ENCODE measurements at places on chromosomes 3 and 15. TPM values are rescaled to one million over a fixed set of nuclear protein-coding genes. Genes with fewer than 3 reads are reported as not detected.

Gene DUOX1
- under 0.01 TPM for total RNA-seq

Gene TTC21A
- total RNA-seq = 3.3 TPM

Gene HDC
- total RNA-seq = not detected

Gene CYP1A1
- total RNA-seq = 0.37 TPM

Gene STRIT1
- total RNA-seq = not detected

All from subcutaneous preadipocyte (primary cell).